Left lung (tissue), 14 donors: ENCODE measurements at places on chromosomes 5 and 9.

DNA sequence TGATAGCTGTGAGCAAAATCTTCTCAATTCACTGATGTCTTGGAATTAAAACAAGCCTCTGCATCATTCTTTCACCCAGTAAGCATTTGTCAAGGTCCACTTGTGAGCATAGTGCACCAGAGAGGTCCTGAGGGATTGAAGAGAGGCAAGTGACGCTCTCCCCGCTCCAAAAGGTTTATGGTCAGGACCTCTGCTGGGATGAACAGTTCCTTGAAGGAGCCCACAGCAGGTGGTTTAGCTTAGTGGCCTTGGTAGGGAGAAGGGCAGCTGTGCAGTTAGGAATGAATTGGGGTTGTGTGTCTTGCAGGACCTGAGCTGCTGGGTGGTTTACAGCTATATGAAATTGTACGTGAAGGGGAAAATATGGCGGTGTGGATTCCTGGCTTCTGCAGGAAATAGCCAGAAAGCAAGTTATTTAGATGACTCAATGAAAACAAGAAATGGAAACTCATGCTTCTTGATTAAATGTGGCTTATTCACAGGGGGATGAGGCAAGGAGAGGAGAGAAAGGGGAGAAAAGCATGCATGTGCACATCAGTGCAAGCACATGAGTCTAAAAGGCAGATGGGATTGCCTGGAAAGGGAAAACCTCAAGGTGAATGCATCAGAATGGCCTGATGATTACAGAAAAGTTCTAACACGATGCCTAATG lies 42.0 kb downstream of the SUB1 start:
- H3K27ac ChIP-seq = no peak overlapping the region
- DNase-seq = no peak
- no peak overlapping the region for H3K4me3 ChIP-seq

DNA sequence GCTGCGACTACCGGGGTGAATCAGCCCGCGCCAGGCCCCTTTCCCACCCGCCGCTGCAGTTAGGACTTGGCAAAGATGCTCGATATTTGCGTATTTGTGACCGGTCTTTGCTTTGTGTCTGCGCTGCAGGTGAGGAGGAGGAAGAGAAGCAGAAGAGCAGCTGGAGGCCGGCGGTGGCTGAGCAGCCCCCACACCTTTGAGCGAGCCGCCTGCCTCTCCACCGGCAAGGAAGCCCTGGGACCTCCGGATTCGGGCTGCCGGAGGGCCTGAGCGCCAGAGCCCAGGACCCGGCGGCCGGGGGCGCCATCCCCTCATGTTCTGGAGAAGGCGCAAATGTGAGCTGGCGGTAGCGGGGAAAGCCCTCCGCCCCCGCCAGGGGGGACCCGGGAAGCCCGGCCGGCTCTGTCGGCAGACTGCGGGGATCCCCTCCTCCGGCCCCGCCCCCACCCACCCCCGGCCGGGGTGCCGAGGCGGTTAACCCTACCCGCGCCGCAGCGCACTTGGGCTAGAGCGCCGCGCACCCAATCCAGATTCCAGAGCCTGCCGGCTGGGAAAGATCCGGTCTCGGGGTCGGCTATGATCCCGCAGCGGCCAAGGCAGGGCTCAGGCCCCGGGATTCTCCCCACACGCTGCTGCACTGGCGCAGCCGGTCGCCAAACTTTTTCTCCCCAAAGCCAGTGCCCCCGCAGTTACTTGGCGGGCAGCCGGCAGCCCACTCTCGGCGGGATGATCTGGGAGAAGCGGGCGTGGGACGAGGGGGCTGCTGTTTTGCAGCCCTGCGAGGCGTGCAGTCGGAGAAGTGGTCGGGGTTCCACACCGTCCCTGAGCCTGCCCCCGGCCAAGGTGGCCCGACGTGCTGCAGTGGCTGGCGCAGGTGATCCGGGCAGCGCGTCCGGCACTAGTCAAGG lies 800 bp upstream of the KCNN2 start:
- H3K27me3 ChIP-seq = peaks cover 69% of the 10 kb centered on the region
- H3K4me1 ChIP-seq = no peaks in the 10 kb centered on the region
- peak; percentile 47 for DNase-seq
- peak overlapping the region; percentile 56 for H3K4me3 ChIP-seq
- peak overlapping the region; percentile 40 for H3K27ac ChIP-seq
- H3K36me3 ChIP-seq = no peaks in the 10 kb centered on the region

DNA sequence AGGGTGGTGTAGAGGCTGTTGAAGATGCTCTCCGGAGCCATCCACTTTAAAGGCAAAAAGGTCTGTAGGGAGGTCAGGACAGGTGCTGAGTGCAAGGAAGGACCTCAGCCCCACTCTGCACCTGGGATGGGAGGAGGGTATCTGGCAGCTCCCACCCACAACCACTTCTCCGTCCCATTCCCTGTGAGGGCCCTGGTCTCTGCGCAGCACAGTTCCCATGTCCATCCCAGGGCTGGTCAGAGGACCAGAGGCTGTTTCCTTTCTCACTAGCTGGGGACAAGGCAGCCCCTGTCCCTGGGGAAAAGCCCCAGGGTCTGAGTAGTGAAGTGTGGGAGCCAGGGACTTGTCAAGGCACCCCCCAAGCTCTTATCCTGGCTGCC lies 33.7 kb upstream of the CSF1R start:
- no peaks in the 10 kb centered on the region for H3K4me1 ChIP-seq
- no peak overlapping the region for H3K27ac ChIP-seq
- peaks cover 22% of the 10 kb centered on the region for H3K36me3 ChIP-seq
- DNase-seq = no peak
- H3K27me3 ChIP-seq = no peaks in the 10 kb centered on the region

- H3K36me3 ChIP-seq = no peaks in the 10 kb centered on the region
- H3K27ac ChIP-seq = no peak overlapping the region
- H3K4me1 ChIP-seq = no peaks in the 10 kb centered on the region
- no peak for DNase-seq
- H3K27me3 ChIP-seq = peaks cover under 1% of the 10 kb centered on the region
These were observed 7.1 kb upstream of the IFNA6 start for GRCh38 chr9:21357479-21358460.

DNA sequence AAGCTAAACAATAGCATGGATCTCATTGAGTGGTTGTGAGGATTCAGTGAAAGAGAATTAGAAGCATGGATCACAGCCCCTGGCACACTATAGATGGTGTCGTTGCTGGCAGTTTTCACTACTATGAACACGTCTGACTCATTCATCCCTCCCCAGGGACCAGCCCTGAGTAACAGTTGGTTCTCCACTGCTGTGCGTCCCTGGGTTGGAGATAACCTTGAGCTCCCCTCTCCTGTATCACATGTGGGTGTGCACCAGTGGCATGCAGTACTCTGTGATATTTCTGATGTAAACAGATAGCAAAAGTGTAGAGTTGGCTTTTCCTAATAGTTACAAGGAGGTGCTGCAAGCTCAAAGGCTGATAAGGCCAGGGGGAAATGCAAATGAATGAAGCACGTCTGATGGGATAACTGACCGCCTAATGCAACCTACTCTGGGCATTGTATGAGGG lies 8.8 kb upstream of the LCP2 start:
- peak overlapping the region; percentile 72 for H3K27ac ChIP-seq
- H3K4me1 ChIP-seq = peaks cover 80% of the 10 kb centered on the region
- no peaks in the 10 kb centered on the region for H3K36me3 ChIP-seq
- no peak for DNase-seq

DNA sequence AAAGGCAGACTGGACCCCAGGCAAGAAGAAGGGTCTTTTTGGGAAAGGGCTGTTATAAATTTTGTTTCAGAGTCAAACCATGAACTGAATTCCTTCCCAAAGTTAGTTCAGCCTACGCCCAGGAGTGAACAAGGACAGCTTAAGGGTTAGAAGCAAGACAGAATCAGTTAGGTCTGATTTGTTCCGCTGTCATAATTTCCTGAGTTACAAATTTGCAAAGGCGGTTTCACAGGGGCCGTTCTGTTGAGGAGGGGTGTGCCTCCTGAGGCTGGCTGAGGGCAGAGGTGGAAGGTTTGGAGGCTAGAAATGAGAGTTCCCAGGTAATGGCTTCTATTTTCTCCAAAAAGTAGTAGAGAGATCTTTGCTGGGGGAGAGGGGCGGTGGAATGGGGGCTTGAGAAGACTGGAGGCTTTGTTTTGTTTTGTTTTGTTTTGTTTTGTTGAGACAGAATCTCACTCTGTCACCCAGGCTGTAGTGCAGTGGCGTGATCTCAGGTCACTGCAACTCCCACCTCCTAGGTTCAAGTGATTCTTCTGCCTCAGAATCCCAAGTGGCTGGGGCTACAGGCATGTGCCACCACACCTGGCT lies 4.1 kb upstream of the CERCAM start:
- H3K4me1 ChIP-seq = peaks cover 12% of the 10 kb centered on the region
- no peak overlapping the region for H3K4me3 ChIP-seq
- no peaks in the 10 kb centered on the region for H3K36me3 ChIP-seq
- DNase-seq = no peak
- H3K27ac ChIP-seq = no peak overlapping the region

DNA sequence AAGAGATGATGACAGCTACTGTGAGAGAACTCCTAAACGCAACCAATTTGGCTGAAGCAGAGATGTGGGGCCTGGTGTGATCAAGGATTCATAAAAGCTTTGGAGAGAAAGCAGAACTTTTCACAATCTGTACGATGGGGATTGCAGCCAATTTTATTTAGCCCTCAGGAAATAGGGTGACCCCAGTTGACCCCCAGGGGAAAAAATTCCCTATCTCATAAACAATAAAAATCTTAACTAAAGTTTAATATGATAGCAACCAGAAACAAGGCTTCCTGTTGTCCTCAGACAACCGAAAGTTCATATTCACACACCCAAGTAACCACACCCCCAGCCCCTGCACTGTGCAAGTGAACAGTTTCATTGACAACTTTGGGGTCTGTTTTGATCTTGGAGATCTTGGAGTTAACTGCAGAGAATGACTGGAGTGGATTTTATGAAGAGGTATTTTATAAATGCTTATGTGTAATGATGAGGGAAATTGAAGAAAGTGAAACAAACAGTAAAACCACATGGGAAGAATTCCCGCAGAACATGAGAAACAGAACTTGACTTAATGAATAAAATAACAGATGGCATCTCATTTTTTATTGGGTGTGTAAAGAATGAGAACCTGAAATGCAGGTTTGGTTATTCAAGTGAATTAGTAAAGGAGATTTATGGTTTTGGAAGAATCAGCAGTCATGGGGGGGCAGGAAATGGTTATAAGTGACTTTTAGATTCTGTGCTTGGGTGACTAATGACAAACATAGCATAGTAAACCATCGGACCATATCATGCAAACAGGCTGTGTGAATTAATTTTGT lies 94.5 kb downstream of the PDE4D start:
- no peak overlapping the region for H3K27ac ChIP-seq
- H3K27me3 ChIP-seq = no peaks in the 10 kb centered on the region
- H3K36me3 ChIP-seq = no peaks in the 10 kb centered on the region
- H3K4me3 ChIP-seq = no peak overlapping the region

GRCh38 chr5:151461312-151461711 lies 13.9 kb downstream of the SLC36A1 start:
- no peak for DNase-seq
- H3K27me3 ChIP-seq = no peaks in the 10 kb centered on the region
- H3K4me1 ChIP-seq = no peaks in the 10 kb centered on the region

DNA sequence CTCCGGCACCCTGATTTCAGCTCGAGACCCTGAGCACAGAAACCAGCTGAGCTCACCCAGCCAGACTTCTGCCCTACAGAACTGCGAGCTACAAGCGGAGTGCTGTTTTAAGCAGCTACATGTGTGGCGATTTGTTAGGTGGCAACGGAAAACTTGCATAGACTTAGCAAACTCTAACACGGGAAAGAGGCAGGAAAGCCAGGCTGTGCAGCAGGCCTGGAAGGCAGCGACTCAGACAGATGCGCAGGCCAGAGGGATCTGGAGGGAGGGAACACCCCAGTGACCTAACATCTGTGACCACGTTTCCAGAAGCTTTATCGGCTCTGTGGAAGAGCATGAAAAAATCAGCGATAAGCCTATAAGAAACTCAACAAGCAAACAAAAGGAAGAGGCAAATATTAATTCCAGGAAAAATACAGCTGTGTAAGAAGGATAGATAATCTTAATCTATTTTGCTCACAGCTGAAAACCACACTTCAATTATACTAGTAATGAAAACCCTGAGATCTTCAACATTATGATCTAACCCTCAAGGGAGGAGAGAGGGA lies 11.0 kb downstream of the UBAC1 start:
- no peak overlapping the region for H3K4me3 ChIP-seq
- no peak overlapping the region for H3K27ac ChIP-seq
- H3K4me1 ChIP-seq = no peaks in the 10 kb centered on the region
- H3K36me3 ChIP-seq = no peaks in the 10 kb centered on the region

DNA sequence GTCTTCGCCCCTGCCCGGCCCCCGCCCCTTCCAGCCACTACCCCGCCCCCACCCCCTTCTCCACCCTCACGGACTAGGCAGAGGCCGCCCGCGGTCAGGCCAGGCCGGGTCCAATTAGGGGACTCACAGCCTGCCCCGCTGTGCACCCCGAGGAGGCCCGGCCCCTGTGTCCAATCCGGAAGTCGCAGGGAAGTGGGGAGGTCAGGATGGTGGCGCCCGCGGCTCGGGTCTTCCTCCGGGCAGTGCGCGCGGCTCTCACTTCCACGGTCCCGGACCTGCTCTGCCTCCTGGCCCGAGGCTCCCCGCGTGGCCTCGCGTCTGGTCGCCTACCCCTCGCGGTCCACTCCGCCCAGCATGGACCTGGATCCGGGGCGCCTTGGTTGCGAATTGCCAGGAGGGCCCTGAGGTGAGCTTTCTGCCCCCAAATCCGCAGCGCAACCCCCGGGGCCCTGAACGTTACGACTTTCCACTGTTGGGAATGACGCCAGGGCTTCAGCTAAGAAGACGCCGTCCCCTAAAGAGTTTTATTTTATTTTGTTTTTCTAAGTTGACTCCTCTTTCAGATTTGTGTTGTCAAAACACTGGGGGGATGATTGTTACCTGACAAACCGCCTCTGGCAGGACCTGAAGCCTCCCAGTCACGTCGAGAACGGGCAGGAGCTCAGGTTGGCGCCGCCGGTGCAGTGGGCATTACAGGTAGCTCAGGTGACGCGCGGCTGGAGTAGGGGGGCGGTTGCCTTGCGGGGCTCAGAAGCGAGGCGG lies 763 bp upstream of the IRX2 start:
- peaks cover 99% of the 10 kb centered on the region for H3K27me3 ChIP-seq
- DNase-seq = no peak
- H3K4me1 ChIP-seq = peaks cover 10% of the 10 kb centered on the region
- peak overlapping the region; percentile 36 for H3K4me3 ChIP-seq
- H3K27ac ChIP-seq = peak overlapping the region; percentile 88

- H3K27ac ChIP-seq = peak overlapping the region; percentile 9
- H3K36me3 ChIP-seq = no peaks in the 10 kb centered on the region
- no peak overlapping the region for H3K4me3 ChIP-seq
- peak; percentile 16 for DNase-seq
These were observed 202.8 kb downstream of the DMRTA1 start for GRCh38 chr9:22649384-22649783.
